ENCODE measurements at places on chromosomes 11 and 22. TPM values are rescaled to one million over a fixed set of nuclear protein-coding genes. Genes with fewer than 3 reads are reported as not detected.

GALNT18 gene
- not detected for polyA plus RNA-seq

OR5P2 gene
- not detected for polyA plus RNA-seq

AIFM3 gene
- 40.9 TPM for polyA plus RNA-seq

FOLH1 gene
- not detected for polyA plus RNA-seq

SC5D gene
- polyA plus RNA-seq = 8.3 TPM

STX3 gene
- 50.9 TPM for polyA plus RNA-seq

SYT8 gene
- not detected for polyA plus RNA-seq

INS gene
- polyA plus RNA-seq = not detected

CSRP3 gene
- not detected for polyA plus RNA-seq

RAB36 gene
- polyA plus RNA-seq = 0.37 TPM

IGLL1 gene
- not detected for polyA plus RNA-seq

KRTAP5-7 gene
- polyA plus RNA-seq = 0.05 TPM

SLC6A5 gene
- not detected for polyA plus RNA-seq

KCTD14 gene
- polyA plus RNA-seq = 0.06 TPM

PGR gene
- polyA plus RNA-seq = not detected

CHRM1 gene
- not detected for polyA plus RNA-seq

DEPDC7 gene
- polyA plus RNA-seq = 0.48 TPM

RASL10A gene
- 0.50 TPM for polyA plus RNA-seq

DNAJB7 gene
- polyA plus RNA-seq = not detected

PKP3 gene
- not detected for polyA plus RNA-seq

OR5B17 gene
- not detected for polyA plus RNA-seq

MRGPRF gene
- polyA plus RNA-seq = 0.22 TPM

APOA5 gene
- polyA plus RNA-seq = not detected

VSIG2 gene
- polyA plus RNA-seq = not detected

SYT9 gene
- not detected for polyA plus RNA-seq

AMOTL1 gene
- polyA plus RNA-seq = 0.66 TPM

TMEM45B gene
- polyA plus RNA-seq = 0.56 TPM

SUN2 gene
- 97.8 TPM for polyA plus RNA-seq

DGCR8 gene
- 14.7 TPM for polyA plus RNA-seq

APOA1 gene
- polyA plus RNA-seq = not detected

APOL6 gene
- polyA plus RNA-seq = 7.6 TPM

EXPH5 gene
- polyA plus RNA-seq = not detected

PAK1 gene
- polyA plus RNA-seq = 110 TPM

DDIAS gene
- 14.1 TPM for polyA plus RNA-seq

KRTAP5-9 gene
- 0.29 TPM for polyA plus RNA-seq

FGF19 gene
- not detected for polyA plus RNA-seq

CCDC89 gene
- polyA plus RNA-seq = not detected

OR11H1 gene
- not detected for polyA plus RNA-seq

NAALADL1 gene
- 20.1 TPM for polyA plus RNA-seq

OTOG gene
- not detected for polyA plus RNA-seq

OR8G5 gene
- not detected for polyA plus RNA-seq

CLCF1 gene
- 14.8 TPM for polyA plus RNA-seq

RFPL3 gene
- polyA plus RNA-seq = not detected

All from CD14-positive monocyte (primary cell).